ENCODE measurements at places on chromosomes 11 and 22.

- no peak for DNase-seq
Observed at GRCh38 chr11:19377881-19378280, 137.1 kb upstream of the E2F8 start.

- DNase-seq = no peak
Observed at GRCh38 chr11:116427903-116428637, 344.7 kb downstream of the BUD13 start.

- no peak for DNase-seq
Observed at GRCh38 chr11:124793466-124794278, 6.5 kb downstream of the MSANTD2 start.

DNA sequence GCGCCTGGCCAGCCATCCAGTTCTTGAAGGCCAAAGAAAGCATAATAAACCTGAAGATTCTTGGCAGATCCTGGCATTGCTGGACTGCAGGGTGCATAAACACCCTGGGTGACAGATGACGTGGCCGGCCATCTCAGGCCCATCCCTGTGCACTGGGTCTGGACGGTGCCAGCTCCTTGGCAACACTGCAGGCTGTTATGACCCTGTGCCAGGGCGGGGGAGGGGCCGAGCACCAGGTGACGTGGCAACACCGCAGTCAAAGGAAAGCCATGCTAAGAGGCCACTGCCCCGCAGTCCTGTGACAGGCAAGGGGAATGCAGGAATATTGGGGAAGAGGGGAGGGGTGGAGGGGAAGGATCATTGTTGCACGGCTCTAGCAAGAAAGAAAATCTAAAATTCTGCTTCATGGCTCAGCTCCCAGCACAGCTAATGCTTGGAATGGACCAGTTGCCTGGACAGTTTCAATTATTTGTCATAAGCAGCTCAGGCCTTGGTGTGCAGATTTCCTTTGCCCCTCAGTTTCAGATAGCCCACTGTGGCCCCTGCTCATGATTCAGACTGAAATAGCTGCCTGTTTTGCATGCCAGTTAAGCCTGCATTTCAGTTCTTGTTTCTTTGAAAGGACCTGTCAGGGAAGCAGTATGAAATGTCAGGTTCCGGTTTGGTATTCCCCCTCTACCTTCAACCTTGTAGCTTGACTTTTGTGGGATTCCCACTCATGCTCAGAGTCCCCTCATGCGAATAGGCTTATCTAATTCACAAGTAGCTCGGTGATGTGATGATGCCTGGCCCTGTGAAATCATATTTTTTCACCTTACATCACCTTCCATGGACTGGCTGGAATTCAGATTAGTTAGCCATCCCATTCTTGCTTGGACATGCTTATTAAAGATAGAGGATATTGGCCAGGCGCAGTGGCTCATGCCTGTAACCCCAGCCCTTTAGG, 29.7 kb upstream of the DDX6 start:
- no peak for DNase-seq

- no peak for DNase-seq
Observed at GRCh38 chr11:67600324-67601029, 6.3 kb upstream of the NDUFV1 start.

DNA sequence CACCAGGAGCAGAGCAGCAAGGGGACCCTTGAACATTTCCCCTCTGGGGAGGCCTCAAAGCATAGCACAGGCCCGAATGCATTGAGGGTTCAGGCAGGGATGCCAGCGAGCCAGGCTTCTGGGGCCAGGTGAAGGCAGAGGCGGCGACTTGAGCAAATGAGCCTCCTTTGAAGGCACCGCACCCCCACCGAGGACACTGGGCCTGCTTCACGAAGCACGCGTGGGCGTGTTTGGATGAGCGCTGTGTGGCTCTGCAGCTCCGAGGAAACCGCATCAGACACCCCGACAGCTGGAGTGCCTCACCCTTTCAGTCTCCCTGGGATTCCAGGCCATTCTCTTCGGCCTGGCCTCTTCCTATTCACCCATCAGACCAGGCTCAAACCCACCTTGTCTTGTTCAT, 301.8 kb downstream of the NTM start:
- no peak for DNase-seq

- DNase-seq = no peak
Observed at GRCh38 chr11:33685082-33685481, 15.5 kb downstream of the C11orf91 start.

- DNase-seq = no peak
Observed at GRCh38 chr11:69534166-69534530, 52.7 kb downstream of the LINC01488 start.

GRCh38 chr11:37657645-37658044, 1059.6 kb upstream of the RAG2 start:
- peak; percentile 10 for DNase-seq

- no peak for DNase-seq
Observed at GRCh38 chr11:115458877-115459276, 45.3 kb downstream of the CADM1 start.

DNA sequence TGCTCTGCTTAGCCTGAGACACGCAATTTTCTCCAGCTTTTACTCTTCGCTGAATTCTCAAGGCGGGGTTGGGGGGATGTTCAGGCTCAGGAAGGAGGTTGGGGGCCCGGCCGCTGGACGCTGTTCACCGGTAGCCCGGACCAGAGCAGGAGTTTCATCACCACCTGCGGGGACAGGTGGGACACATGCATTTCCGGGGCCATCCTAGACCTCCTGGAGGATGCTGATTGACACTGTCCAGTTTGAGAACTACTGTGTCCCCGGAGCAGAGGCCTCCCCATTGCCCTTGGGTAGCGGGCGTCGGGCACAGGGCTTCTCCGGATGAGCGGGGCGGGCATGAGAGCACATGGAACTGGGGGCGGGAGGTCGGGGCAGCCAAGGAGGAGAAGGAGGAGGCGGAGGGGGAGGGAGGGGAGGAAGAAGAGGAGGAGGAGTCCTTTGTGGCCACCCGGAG, 144.0 kb upstream of the GRK3 start:
- DNase-seq = no peak

DNA sequence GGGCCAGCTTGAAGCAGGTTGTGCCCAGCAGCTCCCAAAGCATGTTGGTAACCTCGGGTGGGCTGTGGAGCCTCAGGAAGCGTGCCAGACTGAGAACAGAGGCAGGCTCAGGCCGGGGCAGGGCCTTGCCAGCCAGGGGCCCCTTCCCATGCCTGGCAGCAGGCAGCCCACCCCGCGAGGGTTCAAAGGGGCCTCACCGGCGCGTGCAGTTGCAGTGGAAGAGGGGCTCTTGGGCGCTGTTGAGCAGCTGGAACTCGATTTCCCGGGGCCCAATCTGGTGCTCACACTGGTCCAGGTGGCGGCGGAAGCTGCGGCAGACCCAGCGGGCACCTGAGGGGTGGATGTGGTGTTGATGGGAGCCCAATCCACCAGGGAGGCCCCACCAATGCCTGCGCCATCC, 3.6 kb downstream of the PLA2G3 start:
- no peak for DNase-seq

GRCh38 chr22:30574095-30574981, at the start of gene GAL3ST1:
GAL3ST1 (minus strand) TSS chr22:30574665; CDS start chr22:30557392, 17,273 bp downstream.
- no peak for DNase-seq

- no peak for DNase-seq
Observed at GRCh38 chr11:28657378-28658030, 549.3 kb downstream of the METTL15 start.

All from HS-5 (cell line).